ENCODE measurements at places on chromosomes 1 and 21.

DNA sequence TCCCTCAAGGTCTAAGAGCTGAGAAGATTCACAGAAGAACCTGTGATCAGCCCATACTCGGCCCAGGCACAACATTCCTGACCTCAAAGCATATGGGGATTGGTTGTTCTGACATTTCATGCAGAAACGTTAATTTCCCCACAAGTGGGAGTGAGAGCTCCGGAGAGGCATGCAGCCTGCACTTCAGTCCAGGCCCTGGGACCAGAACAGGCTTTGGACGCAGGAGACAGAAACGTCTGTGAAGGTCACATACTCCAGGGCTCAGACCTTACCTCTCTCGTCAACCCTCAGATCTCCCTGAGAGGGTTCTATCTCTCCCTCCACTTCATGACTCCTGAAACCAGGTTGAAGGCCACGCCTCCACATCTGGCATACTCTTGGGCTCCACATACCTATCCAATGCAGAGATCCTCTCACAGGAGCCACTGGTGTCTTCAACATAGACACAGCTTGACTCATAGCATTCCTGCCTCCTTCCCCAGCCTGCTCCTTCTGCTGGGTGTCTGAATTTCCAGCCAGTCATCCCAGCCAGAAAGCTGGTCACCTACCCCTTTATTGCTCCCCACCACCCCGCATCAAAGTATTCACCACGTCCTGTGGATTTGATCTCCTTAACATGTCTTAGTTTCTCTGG is 149.2 kb downstream of the OMA1 start:
- no peak for DNase-seq

GRCh38 chr1:85962457-85962856 is 194.1 kb downstream of the COL24A1 start:
- DNase-seq, result no peak

- no peak for DNase-seq
Measured at GRCh38 chr1:41656068-41656467, 171.6 kb upstream of the EDN2 start.

DNA sequence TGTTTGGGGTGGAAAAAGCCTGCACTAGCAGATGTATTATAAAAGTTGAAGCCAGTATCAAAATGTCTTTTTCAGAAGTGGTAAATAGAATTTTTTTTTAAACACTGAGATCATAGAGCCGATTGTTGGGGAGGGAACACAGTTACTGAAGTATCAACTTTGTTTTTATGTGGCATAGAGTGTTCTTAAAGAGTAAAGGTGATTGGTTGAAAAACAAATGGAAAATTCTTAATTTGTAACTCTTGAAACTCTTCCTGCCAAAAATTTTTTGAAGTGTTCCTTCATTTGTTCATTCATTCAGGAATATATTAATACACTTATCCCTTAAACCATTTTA is 83.3 kb downstream of the DISP1 start:
- DNase-seq, result no peak

DNA sequence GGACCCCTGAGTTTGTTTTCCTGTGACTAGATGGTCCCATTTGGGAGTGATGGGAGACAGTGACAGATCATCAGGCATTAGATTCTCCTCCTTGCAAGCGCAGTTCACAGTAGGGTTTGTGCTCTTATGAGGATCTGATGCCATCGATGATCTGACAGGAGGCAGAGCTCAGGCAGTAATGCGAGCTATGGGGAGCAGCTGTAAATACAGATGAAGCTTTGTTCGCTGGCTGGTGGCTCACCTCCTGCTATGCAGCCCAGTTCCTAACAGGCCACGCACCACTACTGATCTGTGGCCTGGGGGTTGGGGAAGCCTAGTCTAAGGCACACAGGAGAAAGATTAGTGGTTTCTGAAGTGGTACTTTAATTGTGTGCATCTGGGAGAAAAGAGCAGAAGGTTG is 7.1 kb upstream of the PLPP3 start:
- no peak for DNase-seq

- DNase-seq, result no peak
Measured at GRCh38 chr1:43582162-43582566, 51.5 kb downstream of the PTPRF start.

DNA sequence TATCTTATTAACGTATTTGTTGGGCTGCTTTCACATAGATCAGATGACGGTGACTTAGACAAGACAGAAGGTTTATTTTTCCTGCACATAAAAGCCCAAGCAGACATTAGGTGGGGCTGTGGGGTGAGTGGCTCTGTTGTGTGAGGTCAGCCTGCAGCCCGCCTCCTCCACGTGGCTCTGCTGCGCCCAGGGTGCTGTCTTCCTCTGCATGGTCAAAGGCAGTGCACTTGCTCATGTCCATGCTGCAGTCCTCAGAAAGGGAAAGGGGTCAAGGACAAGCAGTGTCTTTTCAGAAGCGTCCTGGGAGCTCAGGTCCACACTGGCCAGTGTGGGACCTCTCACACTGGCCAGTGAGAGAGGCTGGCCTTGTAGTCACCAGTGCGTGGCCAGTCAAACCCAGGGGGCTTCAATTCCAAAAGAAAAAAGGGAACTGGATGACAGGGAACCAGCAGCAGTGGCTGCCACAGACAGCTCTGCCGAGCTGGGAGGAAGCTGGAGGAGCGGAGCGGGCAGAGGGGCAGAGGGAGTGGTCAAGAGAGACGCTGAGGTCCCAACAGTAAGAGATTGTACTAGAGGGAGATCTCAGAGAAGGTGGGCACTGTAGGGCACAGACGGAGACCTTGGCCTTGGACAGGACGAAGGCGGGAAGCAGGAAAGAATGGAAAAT is 35.9 kb upstream of the SLC45A1 start:
- no peak for DNase-seq

- peak; percentile 88 for DNase-seq
Measured at GRCh38 chr1:147084273-147085096, 87.8 kb downstream of the PRKAB2 start.

GRCh38 chr1:224668984-224669383 is 52.9 kb downstream of the CNIH3 start:
- DNase-seq, result no peak

DNA sequence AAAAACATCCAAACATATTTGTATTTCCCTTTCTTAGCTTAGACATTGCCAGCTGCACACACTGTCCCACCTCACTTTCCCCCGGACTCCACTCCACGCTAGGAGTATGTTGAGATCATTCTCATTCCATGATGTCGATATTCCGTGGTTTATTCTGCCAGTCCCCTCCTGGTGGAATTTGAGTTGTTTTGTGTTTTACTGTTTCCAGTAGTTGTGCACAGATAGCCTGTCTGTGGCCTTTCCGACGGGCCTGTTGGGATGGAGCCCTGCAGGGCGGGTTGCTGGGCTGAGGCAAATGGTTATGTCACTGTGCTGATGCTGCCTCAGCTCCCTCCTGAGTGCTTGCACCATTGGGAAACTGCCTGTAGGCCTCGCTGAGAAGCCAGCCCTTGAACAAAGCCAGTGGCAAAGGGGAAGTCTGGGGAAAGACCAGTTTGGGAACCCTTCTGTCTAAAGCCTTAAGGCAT is 12.8 kb downstream of the TRAPPC10 start:
- no peak for DNase-seq

All from D341Med (cell line).